ENCODE measurements at places on chromosomes 3 and 15. TPM values are rescaled to one million over a fixed set of nuclear protein-coding genes. Genes with fewer than 3 reads are reported as not detected.

KLHL25 gene
- 7.0 TPM for total RNA-seq

SPINK8 gene
- not detected for total RNA-seq

- H3K27ac ChIP-seq, result no peak overlapping the region
- DNase-seq, result no peak
- no peak overlapping the region for H3K4me3 ChIP-seq
- no peaks in the 10 kb centered on the region for H3K4me1 ChIP-seq
Observed at GRCh38 chr3:121399820-121400219, 146.0 kb downstream of the POLQ start.

DNA sequence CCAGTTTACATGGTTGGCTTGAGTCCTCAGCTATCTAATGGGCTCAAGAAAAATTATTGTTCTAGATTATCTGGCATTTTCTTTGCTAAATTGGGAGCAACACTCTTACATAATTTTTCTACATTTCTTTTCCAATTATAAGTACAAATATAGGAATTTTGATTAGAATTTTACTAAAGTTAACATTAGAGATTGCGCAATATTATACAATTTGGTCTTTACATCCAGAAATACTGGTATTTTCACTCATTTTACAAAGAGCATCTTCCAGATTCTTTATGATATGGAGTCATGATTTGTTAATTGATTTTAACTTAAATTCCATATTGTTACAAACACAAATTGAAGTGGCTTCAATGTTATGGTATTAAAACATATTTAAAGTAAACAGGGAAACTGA lies 19.7 kb upstream of the GOLGB1 start:
- no peaks in the 10 kb centered on the region for H3K4me1 ChIP-seq
- peaks cover 9% of the 10 kb centered on the region for H3K36me3 ChIP-seq

C3orf20 gene
- total RNA-seq, result not detected

CTXND1 gene
- not detected for total RNA-seq

C3orf85 gene
- total RNA-seq, result not detected
